ENCODE measurements at places on chromosomes 1 and 21. TPM values are rescaled to one million over a fixed set of nuclear protein-coding genes. Genes with fewer than 3 reads are reported as not detected.

Gene RGL1
- total RNA-seq: 55.1 TPM

- no peak for DNase-seq
Observed at GRCh38 chr1:92820551-92820950, 11.3 kb upstream of the RPL5 start.

- DNase-seq: no peak
Observed at GRCh38 chr21:46626536-46626935, 8.9 kb upstream of the PRMT2 start.

- no peak for DNase-seq
Observed at GRCh38 chr1:39043513-39043912, 17.4 kb downstream of the NDUFS5 start.

DNA sequence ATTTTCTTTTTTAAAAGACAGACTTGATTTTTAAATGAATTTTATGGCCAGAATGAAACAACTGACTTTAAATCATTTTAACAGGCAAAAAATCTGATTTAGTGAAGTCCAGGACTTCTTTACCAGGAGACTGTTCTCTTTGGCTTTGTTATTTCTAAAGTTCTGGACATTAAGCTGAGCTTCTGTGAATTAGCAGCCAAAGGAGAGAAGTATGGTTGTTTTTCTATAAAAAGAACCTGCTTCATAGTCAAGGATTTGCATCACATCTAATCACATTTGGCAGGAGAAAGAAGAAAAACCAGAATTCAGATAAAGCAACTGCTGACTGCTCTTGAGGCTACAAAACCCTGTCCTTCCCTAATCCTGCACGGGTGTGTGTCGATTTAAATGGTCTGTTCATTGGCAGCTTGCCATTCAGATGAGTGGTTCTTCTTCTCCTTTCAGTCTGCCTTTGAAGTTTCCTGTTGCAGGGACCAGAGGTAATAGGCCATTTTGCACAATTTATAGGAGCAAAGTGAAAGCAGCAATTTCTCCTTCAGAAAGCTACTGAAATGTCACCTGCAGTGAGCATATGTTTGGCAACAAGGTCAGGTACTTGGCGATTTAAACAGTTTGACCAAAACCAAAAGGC lies 215.4 kb downstream of the OLFM3 start:
- DNase-seq: no peak

- DNase-seq: no peak
Observed at GRCh38 chr1:97806996-97807520, 113.8 kb downstream of the DPYD start.

Gene VHLL
- total RNA-seq: not detected

Gene NUAK2
- total RNA-seq: 0.74 TPM

DNA sequence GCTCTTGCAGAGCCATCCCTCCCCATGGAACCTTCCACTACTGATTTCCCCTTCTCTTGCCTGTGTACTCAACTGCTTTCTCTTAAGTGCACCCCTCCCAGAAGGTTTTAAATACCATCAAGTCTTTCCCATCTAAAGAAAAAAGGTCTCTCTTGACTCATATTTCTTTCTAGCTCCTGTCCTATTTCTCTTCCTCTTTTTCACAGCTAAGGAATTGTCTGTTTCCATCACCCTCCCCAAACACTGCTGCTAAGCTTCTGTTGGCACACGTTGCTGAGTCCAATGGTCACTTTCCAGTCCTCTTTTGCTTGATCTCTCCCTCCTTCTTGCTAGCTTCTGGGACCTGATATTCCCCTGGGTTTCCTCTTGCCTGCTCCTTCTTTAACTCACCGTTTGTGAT lies 13.3 kb upstream of the GNL2 start:
- DNase-seq: no peak

DNA sequence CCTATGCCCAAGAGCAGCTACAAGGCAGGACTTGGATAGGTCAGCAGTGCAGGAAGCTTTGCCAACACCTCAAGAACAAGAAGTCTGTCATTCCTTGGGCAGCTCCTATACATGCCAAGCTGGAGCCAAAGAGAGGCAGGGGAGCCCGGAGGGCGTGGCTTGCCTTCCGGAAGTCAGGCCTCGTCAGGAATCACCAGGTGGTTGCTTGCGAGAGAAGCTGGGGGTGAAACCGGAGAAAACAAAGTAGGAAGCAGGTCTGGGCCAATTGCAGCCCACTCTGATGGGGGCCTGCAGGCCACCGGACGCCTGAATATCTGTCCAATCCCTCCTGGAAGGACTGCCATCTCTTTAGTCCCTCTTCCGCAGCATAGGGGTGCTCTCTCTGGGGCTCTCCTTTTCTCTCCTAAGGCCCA lies 794 bp upstream of the FAM76A start:
- DNase-seq: peak; percentile 15

Gene CLCA4
- total RNA-seq: not detected

GRCh38 chr1:43747736-43748135 lies 40.4 kb downstream of the ST3GAL3 start:
- no peak for DNase-seq

Gene TRIM17
- 7.0 TPM for total RNA-seq

- no peak for DNase-seq
Observed at GRCh38 chr1:161244888-161245287, 6.9 kb upstream of the NR1I3 start.

Gene PAPPA2
- 15.9 TPM for total RNA-seq

DNA sequence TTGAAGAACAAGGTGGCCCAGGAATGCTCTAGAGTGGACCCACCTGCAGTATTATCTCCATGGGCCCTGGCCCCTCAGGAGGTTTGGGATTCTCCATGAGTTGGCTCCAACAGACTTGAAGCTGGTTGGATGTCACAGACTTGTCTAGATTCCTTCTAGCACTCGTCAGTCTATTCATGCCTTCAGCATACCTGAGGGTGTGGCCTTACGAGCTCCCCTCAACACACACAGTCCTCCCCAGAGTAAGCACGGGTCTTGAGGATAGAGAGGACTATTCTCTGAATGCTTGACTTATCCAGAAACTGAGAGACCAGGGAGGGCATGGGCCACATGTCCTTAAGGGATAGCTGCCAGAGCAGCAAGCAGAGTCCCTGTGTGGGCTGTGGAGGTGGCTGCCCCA lies 45.9 kb upstream of the COL6A1 start:
- DNase-seq: peak; percentile 51

- DNase-seq: peak; percentile 83
Observed at GRCh38 chr1:54312796-54313316, 93.3 kb downstream of the SSBP3 start.

Gene PCP4L1
- not detected for total RNA-seq

DNA sequence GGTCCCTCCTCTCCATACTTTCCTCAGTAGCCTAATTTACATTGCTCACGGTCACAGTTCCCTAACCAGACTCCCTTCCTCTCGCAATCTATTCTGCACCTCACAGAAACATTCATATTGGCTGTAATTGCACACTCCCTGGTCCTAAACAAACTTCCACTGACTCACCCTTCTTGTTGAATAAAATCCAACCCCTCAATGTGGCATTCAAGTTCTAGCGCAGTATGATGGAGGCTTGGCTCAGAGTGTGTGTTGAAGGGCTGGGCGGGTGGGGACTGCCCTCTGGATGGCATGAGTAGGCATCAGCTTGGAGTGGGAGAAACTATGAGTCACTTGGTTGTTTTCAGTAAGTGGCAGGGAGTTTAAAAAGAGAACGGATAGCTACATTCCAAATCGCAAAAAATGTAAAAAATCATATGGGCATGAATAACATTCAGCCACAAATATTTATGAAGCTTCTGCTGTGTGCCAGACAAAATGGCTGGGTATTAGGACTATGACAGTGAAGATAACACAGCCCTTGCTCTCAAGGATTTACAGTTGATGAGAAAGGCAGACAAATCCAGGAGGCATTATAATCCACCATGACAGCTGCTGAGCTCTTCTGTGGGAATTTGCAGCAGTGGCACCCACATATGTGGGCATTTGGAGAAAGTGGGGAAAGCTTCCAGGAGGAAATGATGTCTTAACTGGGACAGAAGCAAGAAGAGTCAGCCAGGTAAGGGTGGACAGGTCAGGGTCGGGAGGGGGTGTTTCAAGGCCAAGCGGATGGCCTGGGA lies 42.2 kb upstream of the LYST start:
- DNase-seq: peak; percentile 81

Gene HSPB7
- total RNA-seq: 8.9 TPM

Gene ADAMTSL4
- total RNA-seq: 13.0 TPM

Gene RGS8
- not detected for total RNA-seq

- no peak for DNase-seq
Observed at GRCh38 chr21:45084881-45085536, 10.6 kb downstream of the ADARB1 start.

GRCh38 chr1:198641501-198641900 lies 2.7 kb downstream of the PTPRC start:
- no peak for DNase-seq

GRCh38 chr1:64043976-64044375 lies 159.4 kb upstream of the UBE2U start:
- peak; percentile 74 for DNase-seq

DNA sequence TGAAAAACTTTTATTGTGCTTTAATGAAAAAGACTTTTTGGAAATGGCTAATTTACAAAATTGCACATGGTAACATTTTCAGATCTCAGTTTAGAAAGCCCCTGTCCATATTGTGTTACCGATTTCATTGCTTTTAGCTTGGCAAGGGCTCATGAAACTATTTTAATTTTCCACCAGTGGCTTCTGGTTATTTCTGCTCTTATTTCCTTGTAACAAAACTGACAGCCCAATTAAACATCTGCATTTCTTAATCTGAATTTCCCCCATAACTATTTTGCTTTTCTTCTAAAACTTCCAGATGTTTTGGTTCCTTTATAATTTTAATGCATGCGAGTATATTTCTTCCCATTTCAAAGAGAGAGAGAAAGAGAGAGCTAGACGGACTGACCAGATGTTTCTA lies 264.8 kb downstream of the PTPRC start:
- DNase-seq: no peak

Gene CD34
- total RNA-seq: 0.27 TPM

GRCh38 chr1:245871915-245872314 lies 635.2 kb downstream of the SMYD3 start:
- no peak for DNase-seq

DNA sequence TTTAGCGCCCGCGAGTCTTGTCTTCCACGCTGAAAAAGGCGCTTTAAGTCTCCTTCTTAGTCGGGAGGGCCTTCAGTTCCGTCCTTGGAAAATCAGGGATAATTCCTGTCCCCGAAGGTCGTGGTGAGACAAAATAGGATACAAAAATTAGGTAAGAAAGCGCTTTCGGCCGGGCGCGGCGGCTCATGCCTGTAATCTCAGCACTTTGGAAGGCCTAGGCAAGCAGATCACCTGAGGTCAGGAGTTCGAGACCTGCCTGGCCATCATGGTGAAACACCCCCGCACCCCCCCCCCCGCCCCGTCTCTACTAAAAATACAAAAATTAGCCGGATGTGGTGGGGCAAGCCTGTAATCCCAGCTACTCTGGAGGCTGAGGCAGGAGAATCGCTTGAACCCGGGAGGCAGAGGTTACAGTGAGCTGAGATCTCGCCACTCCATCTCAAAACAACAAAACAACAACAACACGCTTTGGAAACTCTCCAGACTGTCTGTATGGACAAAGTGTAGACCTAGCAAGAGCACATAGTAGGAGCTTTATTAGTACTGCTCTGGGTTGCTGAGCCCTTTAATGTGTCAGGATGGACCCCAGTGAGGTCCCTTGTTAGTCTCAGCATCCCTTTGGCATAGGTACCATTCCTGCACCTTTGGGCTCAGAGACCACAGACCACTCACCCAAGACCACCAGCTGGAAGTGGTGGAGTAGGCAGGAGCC lies 790 bp upstream of the TMEM54 start:
- no peak for DNase-seq

Gene KLF17
- 1.1 TPM for total RNA-seq
